ENCODE measurements at places on chromosomes 1 and 21.

DNA sequence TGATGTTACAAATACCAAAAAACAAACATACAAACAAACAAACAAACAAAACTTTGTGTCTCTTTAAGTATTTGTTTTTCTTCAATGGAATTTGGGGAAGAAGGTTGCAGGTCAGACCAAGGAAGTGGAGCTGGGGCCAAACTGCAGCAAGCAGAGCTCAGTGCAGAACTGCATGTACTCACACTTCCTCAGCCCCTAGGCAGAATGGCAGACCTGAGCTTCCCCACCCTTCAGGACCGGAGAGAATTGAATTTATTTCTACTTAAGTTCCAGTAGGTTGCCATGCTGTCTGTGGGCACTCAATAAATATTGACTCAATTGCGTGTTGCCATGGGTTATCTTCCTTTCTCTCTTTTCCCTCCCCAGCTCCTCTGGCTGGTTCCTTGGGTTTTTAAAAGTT, 173.6 kb downstream of the PTGER3 start:
- DNase-seq, result peak; percentile 34

- no peak for DNase-seq
Observed at GRCh38 chr1:21620496-21620895, 48.7 kb downstream of the RAP1GAP start.

GRCh38 chr1:2277741-2278488, 49.8 kb downstream of the SKI start:
- peak; percentile 34 for DNase-seq

- DNase-seq, result no peak
Observed at GRCh38 chr1:228308628-228309325, 97.9 kb downstream of the TRIM11 start.

DNA sequence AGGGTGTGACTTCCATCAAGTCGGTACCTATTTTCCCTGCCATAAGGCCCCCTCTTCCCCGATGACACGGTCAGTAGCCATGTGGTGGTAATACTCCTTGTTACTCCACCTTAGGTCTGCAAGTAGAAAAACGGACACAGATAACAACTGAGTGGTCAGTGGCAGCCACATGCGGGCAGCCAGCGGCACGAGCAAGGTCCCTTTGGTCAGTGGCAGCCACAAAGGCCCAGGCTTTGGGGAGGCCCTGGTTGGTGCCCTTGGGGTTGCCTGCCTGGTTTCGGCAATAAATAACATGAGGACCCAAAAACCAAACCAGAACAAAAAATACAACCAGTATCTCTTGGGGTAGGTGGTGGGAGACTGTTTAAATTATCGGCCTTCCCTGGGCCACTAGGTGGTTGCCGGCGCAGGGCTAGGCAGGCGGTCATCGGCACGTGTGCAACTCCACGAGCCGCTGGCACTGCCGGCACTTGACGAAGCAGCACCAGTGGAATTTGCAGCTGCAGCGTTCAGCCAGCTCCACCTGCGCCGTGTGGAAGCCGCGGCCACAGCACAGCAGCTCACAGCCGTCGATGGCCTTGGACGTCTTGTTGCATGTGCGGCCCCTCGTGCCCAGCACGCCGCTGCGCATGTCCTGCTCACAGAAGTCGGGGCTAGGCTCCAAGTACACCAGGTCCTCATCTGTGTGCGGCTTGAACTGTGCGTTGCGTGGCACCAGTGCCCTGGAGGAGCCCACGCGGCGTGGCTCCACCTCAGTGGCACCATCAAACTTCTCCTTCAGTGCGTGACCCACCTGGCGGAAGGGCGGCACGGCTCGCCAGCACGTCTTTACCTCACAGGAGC, 23.1 kb downstream of the WNT4 start:
- no peak for DNase-seq

- no peak for DNase-seq
Observed at GRCh38 chr1:236471653-236472052, 52.1 kb upstream of the LGALS8 start.

- no peak for DNase-seq
Observed at GRCh38 chr1:168164771-168165170, 14.0 kb upstream of the TIPRL start.

GRCh38 chr1:13754510-13755103, 54.6 kb downstream of the PRDM2 start:
- DNase-seq, result no peak

DNA sequence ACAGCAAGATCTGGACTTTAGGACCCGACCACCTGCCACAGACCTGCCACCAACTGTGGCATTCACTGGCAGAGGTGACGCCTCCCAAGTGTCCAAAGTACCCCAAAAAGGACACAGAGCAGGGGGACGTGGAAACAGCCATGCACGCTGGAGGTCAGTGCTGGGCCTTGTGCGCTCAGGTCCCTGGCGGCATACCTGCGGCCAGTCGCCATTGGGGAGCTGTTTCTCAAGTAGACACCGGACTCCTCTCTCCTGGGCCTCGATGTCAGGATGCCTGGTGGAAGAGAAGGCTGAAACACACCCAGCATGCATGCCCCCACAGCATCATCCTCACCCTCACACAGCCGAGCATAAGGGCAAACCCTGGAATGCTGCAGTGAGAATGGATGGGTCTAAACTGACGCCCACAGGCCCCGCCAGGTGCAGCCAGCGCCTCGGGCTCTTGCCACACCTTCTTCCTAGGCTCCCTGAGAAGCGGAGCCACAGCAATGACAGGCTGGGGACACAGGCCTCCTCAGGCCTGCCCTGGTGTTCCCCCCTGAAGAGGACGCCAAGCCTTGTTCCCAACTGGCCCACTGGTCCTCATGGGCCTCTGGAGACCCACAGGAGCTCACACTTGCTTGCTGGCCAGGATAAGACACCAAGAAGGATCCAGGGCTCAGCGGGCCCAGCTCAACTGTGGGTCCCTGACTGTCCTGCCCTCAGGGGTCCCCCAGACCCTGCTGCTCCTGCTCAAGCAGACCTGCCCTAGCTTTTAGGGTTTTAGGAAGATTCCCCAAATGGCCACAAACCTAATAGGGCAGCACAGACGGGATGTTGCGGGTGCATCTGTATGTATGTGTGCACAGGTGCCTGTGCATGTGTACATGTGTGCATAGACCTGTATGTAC, 7.7 kb upstream of the SPATC1L start:
- DNase-seq, result no peak

GRCh38 chr1:3993619-3994375, 93.7 kb upstream of the C1orf174 start:
- DNase-seq, result no peak

DNA sequence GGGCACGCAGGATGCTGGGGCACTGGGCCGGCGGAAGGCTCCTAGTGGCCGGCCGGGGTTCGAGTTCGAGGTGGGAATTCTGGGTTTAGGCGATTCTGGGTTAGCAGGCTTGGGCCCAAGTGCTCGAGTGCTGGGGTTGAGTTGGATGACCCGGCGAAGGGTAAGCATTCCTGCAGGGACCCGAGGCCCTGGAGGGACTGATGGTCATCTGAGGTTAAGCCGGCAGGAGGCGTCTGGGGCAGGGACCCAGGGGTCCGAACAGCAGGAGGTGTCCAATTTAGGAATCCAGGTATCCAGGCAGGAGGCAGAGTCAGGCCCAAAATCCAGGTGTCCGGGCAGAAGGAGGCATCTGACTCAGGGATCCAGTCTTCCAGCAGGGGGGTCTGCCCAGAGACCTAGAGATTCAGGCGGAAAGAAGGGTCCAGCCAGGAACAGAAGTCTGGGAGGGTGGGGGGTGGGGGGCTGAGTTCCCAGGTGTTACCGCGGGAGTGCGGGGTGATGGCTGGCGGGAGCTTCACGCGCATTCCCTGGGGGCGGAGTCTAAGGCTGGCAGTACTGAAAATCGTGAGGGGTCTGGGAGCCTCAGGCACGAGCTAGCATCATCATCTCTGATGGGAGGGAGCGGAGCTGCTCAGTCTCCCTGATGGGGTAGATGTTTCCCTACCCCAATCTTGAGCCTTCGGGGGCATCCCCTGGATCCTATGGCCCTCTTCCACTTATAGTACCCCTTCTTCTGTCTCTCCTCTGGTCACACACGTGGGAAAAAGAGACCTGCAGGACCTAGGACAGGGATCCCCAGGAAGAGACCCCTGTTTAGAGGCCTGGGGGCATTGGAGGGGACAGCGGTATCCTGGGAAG, 585 bp downstream of the GPR3 start:
- DNase-seq, result peak; percentile 27

GRCh38 chr1:8170059-8170835, 144.1 kb upstream of the ERRFI1 start:
- DNase-seq, result no peak

- DNase-seq, result peak; percentile 36
Observed at GRCh38 chr1:221454096-221454495, 287.8 kb downstream of the DUSP10 start.

DNA sequence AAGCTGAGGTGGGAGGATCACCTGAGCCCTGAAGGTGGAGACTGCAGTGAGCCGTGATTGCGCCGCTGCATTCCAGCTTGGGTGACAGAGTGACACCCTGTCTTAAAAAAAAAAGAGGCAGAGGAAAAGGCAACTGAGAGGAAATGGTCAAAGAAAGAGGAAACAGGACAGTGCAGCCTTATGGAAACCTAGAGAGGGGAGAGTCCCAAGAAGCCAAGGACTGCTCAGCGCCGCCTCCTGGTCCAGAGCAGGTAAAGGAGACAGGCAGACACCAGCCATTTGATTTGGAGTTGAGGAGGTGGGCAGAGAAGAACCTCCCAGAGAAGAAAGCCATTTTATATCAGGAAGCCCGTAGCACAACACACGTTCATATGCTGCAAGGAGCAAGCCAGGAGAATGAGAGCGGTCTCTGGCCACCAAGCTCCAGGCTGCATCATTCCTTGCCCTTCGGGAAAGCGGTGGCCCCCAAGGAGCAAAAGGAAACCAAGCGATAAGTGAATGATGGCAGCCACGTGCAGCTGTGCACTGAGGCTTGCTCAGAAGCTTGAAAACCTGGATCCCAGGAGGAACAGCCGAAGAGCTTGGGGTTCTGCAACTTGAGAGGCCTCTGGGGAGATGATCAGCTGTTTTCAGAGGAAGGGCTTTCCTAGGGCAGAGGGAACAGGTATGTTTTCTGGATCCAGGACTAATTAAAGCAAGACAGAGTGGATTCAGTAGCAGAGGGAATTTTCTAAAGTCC, 33.7 kb downstream of the LRRC42 start:
- DNase-seq, result no peak

- DNase-seq, result peak; percentile 3
Observed at GRCh38 chr1:153260585-153261280, 1.2 kb downstream of the LORICRIN start.
